GM12865 (cell line): ENCODE measurements at places on chromosomes 3 and 15.

DNA sequence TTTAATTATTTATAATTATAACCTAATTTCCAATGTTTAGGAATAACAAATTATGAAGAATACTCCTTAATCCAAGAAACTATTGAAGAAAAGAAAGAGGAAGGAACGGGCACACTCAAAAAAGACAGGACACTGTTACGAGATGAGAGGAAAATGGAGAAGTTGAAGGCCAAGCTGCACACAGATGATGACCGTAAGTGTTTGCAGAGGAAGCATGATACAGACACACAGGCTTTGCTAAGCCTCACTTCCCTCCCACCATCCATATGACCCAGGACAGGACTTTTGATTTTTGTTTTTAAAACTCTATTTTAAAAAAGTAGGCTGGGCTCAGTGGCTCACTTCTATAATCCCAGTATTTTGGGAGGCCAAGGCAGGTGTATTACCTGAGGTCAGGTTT, 389.4 kb upstream of the TPM1 start:
- DNase-seq: no peak

DNA sequence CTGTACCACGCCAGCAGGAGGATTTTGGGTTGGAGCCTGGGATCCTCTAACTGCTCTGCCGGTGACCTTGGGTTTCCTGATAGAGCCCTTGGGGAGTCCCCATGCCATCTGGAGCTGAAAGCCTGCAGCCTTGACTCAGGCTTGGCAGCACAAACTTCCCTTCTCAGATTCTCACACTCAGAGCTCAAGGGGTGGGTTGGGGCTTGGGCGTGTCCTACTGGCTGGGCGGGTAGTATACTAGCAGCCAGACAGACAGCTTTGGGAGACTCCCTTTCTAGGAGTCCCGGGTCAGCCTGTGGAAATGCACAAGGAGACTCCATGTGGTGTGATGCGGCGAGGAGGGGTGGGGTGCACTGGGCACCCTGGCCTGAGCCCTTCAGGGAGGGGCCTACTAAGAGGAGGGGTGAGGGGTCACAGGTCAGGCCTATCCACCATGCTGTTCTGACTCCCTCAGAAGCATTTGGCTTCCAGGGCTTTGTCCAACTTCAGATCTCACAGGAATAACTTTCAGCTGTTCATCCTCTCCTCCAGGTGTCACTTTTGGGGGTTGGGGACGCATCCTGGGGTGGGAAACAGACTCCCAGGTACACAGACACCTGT, 21.6 kb upstream of the PLXNA1 start:
- DNase-seq: peak; percentile 60

DNA sequence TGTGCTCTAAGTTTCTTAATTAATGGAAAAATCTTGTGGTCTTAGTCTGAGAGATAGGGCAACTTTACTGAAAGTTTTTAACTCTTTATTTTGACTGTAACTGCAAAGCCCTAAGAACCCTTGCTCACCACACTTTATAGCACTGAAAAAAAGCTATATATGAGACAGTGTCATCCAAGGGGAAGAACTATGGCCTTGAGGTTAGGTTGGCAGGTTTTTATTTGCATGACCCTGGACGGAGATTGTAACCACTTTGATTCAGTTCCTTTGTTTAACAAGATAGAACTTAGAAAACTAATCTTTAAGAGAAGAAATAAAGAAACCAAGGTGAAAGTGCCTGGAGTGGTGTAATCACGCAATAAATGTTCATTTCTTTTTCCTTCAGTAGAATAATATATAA, 30.6 kb upstream of the LYSMD4 start:
- DNase-seq: no peak

DNA sequence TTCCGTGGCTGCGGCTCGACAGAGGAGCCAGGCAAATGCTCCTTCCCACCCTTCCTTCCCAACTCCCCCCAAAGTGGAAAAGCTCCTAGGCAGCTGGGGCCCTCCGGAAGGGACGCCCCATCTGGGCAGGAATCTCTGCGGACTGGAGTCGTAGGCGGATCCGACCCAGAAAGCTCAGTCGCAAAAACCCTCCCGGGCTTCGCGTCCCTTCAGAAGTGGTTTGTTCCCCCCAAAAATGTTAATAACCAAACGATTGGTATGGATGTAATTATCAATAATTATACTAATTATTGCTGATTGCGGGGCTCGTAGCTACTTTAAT, 3.8 kb downstream of the RNU6-1 start:
- no peak for DNase-seq

DNA sequence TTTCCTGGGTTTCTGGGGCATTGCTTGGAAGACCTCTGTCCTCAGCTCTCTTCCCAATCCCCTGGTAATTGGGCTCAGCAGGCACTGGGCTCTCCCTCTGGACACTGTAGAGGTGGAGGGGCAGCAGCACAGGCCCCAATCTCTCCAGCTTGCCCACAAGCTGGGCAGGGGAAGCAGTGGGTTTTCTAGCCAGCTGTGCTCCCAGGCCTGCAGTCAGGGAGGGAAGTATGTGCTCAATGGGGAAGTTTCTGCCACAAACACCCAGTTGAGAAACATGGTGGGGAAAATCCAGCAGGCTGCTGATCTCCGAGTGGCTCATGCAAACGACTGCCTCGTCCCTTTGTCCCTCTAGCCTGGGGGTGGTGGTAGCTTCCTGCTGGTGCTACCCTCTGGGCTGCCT, 12.8 kb upstream of the RFT1 start:
- DNase-seq: peak; percentile 58
